ENCODE measurements at places on chromosomes 2 and 18. TPM values are rescaled to one million over a fixed set of nuclear protein-coding genes. Genes with fewer than 3 reads are reported as not detected.

RGPD4 gene
- not detected for total RNA-seq

GRCh38 chr2:39243469-39244123 is at the start of gene CDKL4:
TSS of gene CDKL4 (minus strand) at chr2:39243970.
- peaks cover 12% of the 10 kb centered on the region for H3K4me1 ChIP-seq
- H3K4me3 ChIP-seq: peak within 1 kb of the TSS; percentile 77
- no peaks in the 10 kb centered on the region for H3K36me3 ChIP-seq
- peak; percentile 40 for DNase-seq
- no peaks in the 10 kb centered on the region for H3K27me3 ChIP-seq

DNA sequence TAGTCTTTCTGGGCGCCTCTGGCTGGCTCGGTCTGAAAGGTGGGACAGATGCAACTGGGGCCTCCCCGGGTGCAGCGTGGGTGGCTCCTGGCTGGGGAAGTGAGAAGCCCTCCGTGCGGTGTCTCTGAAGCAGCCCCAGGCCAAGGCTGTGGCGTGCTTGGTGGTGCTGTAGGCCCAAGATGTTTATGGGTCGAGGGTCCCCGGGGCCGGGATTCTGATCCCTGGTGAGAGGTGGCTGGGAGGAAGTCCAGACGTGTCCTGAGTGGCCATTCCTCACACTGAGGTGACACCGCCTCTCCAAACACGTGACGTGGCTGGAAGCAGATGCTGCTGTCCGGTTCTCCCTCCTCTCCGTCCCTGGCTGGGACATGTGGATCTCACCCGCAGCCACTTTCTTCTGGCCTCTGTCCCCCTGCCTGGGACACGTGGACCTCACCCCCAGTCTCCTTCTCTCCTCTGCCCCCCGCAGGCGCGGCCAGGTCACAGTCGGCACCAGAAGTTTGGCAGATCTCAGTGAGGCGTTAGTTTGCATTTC is 12.6 kb downstream of the RTP5 start:
- peak overlapping the region; percentile 38 for H3K27ac ChIP-seq
- H3K27me3 ChIP-seq: no peaks in the 10 kb centered on the region
- peak overlapping the region; percentile 85 for H3K4me3 ChIP-seq
- peak; percentile 82 for DNase-seq
- H3K36me3 ChIP-seq: no peaks in the 10 kb centered on the region
- H3K4me1 ChIP-seq: peaks cover 55% of the 10 kb centered on the region

DNA sequence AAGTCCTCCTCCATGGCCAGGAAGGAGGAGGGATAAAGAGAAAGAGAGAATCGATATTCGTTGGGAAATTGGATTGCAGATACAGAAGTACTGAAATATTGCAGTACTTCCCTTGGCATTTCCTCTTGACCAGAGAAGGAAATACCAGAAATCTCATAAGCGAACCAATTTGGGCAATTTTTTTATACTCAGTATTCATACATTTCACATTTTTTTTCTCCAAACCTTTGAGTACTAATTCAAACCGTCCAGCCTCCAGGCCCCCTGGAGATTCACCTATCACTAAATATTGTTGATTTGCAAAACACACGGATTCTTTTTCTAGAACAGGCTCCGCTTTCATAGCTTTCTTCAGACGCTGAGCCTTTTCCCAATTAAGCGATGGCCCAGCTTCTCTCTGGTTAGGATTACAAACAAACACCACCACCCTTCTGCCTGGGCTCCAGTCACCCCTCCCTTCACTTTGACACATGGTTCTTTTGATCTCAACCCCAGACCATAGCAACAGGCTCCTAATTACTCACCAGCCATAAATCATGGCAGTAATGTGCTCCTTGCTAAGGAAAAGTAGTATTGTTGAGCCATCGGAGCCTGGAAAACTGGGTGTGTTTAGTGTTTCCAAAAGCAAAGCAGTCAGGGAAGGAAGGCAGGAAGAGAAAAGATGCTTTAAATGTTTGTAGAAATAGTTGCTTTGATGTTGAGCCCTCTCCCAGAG is 138.4 kb upstream of the CCDC68 start:
- no peak for DNase-seq
- no peaks in the 10 kb centered on the region for H3K27me3 ChIP-seq
- H3K27ac ChIP-seq: no peak overlapping the region
- no peaks in the 10 kb centered on the region for H3K4me1 ChIP-seq

GRCh38 chr2:46657042-46657504 is 177.7 kb downstream of the TMEM247 start:
- H3K27me3 ChIP-seq: peaks cover 18% of the 10 kb centered on the region
- no peak for DNase-seq
- no peaks in the 10 kb centered on the region for H3K4me1 ChIP-seq
- H3K36me3 ChIP-seq: no peaks in the 10 kb centered on the region

GRCh38 chr2:160376576-160376975 is 117.0 kb downstream of the RBMS1 start:
- H3K4me3 ChIP-seq: no peak overlapping the region
- DNase-seq: no peak
- peak overlapping the region; percentile 45 for H3K27ac ChIP-seq
- H3K27me3 ChIP-seq: no peaks in the 10 kb centered on the region
- no peaks in the 10 kb centered on the region for H3K36me3 ChIP-seq

HMSD gene
- total RNA-seq: 68.8 TPM

GRCh38 chr2:47300081-47300480 is 102.9 kb upstream of the MSH2 start:
- no peaks in the 10 kb centered on the region for H3K36me3 ChIP-seq
- DNase-seq: no peak
- H3K27ac ChIP-seq: no peak overlapping the region
- H3K27me3 ChIP-seq: peaks cover 8% of the 10 kb centered on the region
- no peaks in the 10 kb centered on the region for H3K4me1 ChIP-seq

DNA sequence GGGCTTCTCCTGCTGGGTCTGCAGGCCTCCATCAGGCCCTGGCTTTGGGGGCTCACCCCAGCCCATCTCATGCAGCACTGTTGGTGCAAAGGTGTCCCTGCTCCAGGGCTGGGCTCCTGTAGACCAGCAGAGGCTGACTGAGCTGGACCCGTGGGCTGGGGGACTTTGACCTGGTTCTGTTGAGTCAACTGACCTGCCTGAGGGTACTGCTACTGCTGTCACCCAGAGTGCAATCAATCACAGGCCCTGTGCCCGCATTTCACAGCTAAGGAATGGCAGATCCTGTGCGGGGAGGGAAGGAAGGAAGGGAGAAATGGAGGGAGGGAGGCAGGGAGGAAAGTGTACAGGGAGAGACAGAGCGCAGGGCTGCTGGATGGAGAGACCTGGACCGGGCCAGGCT is 136.8 kb downstream of the TPO start:
- H3K27ac ChIP-seq: no peak overlapping the region
- no peak for DNase-seq
- H3K36me3 ChIP-seq: no peaks in the 10 kb centered on the region
- no peaks in the 10 kb centered on the region for H3K27me3 ChIP-seq
- H3K4me3 ChIP-seq: no peak overlapping the region

GPR45 gene
- total RNA-seq: not detected

IFIH1 gene
- total RNA-seq: 37.8 TPM

MDH1B gene
- 0.56 TPM for total RNA-seq

GRCh38 chr2:5719629-5720334 is 27.6 kb downstream of the SOX11 start:
- H3K4me1 ChIP-seq: no peaks in the 10 kb centered on the region
- H3K27ac ChIP-seq: no peak overlapping the region
- H3K36me3 ChIP-seq: no peaks in the 10 kb centered on the region
- DNase-seq: no peak

DNAH7 gene
- 0.02 TPM for total RNA-seq

STEAP3 gene
- total RNA-seq: 0.17 TPM

GRCh38 chr2:51601706-51602105 is 569.8 kb upstream of the NRXN1 start:
- no peak overlapping the region for H3K27ac ChIP-seq
- H3K36me3 ChIP-seq: peaks cover 2% of the 10 kb centered on the region
- no peaks in the 10 kb centered on the region for H3K4me1 ChIP-seq

CDH2 gene
- total RNA-seq: not detected

UPP2 gene
- total RNA-seq: not detected

CNTNAP5 gene
- total RNA-seq: not detected

PNKD gene
- total RNA-seq: 14.7 TPM

ELOA2 gene
- total RNA-seq: not detected

MYO1B gene
- 24.4 TPM for total RNA-seq

C1GALT1C1L gene
- total RNA-seq: 0.48 TPM

DNA sequence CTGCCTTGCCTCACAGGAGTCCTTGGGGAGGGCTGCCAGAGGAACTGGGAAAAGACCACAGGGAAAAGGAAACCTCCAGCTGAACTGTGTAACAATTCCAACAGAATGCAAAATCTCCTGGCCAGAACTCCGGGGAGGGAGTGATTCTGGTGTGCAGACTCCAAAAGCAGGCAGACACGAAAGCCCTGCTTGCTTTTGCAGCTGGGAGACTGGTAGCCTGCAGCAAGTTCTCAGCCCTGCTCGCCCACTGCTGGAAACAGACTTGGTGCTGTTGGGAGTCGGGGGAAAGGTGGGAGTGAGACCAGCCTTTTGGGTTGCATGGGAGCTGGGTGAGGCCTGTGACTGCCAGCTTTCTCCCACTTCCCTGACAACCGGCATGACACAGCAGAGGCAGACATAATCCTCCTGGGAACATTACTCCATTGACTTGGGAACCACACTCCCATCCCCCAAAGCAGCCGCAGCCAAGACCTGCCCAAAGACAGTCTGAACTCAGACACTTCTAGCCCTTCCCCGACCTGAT is 26.0 kb upstream of the NMI start:
- H3K36me3 ChIP-seq: no peaks in the 10 kb centered on the region
- DNase-seq: no peak
- H3K27me3 ChIP-seq: no peaks in the 10 kb centered on the region
- peaks cover 6% of the 10 kb centered on the region for H3K4me1 ChIP-seq

GRCh38 chr18:7878265-7879211 is 311.4 kb downstream of the PTPRM start:
- no peaks in the 10 kb centered on the region for H3K4me1 ChIP-seq
- DNase-seq: no peak
- peak overlapping the region; percentile 50 for H3K27ac ChIP-seq

VAMP8 gene
- 85.0 TPM for total RNA-seq

- H3K36me3 ChIP-seq: no peaks in the 10 kb centered on the region
- no peak for DNase-seq
- H3K27me3 ChIP-seq: no peaks in the 10 kb centered on the region
- no peak overlapping the region for H3K4me3 ChIP-seq
- H3K4me1 ChIP-seq: no peaks in the 10 kb centered on the region
- H3K27ac ChIP-seq: no peak overlapping the region
Measured at GRCh38 chr2:189514104-189514503, 66.5 kb downstream of the SLC40A1 start.

- H3K27ac ChIP-seq: no peak overlapping the region
- H3K27me3 ChIP-seq: no peaks in the 10 kb centered on the region
- no peaks in the 10 kb centered on the region for H3K36me3 ChIP-seq
- H3K4me3 ChIP-seq: no peak overlapping the region
- H3K4me1 ChIP-seq: no peaks in the 10 kb centered on the region
Measured at GRCh38 chr2:235027558-235028214, 75.9 kb downstream of the SH3BP4 start.

DNA sequence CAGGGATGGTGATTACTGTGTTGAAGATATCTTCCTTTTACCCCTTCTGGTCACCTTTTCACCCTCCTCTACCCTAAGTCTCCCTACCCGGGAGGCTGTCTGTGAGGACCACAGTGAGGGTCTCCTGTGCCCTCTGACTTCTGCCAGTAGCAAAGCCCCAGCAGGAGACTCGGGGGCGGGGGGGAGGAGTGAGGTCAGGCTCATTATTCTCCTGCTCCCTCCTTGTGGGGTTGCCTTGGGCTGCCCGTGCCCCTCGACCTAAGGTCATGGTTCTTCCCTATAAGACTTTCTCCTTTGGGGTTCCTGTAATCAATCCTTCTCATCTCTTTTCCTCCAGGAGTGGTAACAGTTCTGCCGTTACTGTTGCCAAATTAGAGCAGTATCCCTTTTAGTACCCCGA is 65.5 kb downstream of the GREB1L start:
- H3K36me3 ChIP-seq: no peaks in the 10 kb centered on the region
- H3K27ac ChIP-seq: no peak overlapping the region
- H3K4me3 ChIP-seq: no peak overlapping the region
- DNase-seq: no peak
- no peaks in the 10 kb centered on the region for H3K4me1 ChIP-seq

- peaks cover 12% of the 10 kb centered on the region for H3K4me1 ChIP-seq
- H3K27me3 ChIP-seq: no peaks in the 10 kb centered on the region
- no peak for DNase-seq
- no peaks in the 10 kb centered on the region for H3K36me3 ChIP-seq
Measured at GRCh38 chr18:23838801-23839366, 149.6 kb downstream of the LAMA3 start.

GRCh38 chr2:59461127-59461526 is 1092.3 kb downstream of the BCL11A start:
- no peaks in the 10 kb centered on the region for H3K27me3 ChIP-seq
- H3K27ac ChIP-seq: no peak overlapping the region
- H3K4me1 ChIP-seq: peaks cover 5% of the 10 kb centered on the region

PROM2 gene
- total RNA-seq: 0.38 TPM

DNA sequence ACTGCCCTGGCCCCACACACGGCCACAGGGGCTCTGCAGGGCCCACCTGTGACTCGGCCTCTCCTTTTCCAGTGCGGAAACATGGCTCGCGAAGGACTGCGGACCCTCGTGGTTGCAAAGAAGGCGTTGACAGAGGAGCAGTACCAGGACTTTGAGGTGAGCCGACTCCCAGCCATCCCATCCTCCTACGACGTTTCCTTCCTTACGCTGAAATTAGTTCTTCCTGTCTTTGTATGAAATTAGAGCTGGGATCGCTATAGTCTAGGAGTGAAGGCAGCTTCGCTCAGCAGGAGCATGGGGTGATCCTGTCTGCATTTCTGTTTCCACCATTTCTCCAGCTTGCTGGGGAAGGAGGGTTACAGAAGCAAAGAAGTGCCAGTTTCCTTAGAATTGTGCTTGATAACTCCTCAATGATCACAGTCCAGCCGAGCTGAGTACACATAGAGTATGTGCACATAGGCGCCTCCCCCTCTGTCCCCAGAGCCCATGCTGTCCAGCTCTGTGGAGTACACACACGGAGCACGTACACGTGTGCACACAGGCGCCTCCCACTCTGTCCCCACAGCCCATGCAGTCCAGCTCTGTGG is 59.1 kb upstream of the NFATC1 start:
- H3K27me3 ChIP-seq: no peaks in the 10 kb centered on the region
- peaks cover 15% of the 10 kb centered on the region for H3K36me3 ChIP-seq
- no peak for DNase-seq
- no peak overlapping the region for H3K27ac ChIP-seq
- no peak overlapping the region for H3K4me3 ChIP-seq
- no peaks in the 10 kb centered on the region for H3K4me1 ChIP-seq
